ENCODE measurements at places on chromosomes 6 and 20.

DNA sequence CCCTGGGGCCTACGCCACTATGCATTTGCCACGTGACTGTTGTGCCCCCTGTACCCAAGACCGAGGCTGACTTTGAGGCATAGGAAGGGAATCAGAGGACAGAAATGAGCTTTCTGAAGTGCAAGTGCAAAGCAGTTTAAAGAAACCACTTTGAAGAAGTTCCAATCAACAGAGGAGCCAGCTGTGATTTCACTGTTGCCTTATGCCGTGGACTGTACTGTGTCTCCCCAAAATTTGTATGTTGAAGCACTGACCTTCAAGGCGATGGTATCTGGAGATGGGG is 111.1 kb downstream of the JPH2 start:
- no peak for DNase-seq

- no peak for DNase-seq
These were observed 90.6 kb upstream of the BHLHE23 start for GRCh38 chr20:63097336-63097831.

DNA sequence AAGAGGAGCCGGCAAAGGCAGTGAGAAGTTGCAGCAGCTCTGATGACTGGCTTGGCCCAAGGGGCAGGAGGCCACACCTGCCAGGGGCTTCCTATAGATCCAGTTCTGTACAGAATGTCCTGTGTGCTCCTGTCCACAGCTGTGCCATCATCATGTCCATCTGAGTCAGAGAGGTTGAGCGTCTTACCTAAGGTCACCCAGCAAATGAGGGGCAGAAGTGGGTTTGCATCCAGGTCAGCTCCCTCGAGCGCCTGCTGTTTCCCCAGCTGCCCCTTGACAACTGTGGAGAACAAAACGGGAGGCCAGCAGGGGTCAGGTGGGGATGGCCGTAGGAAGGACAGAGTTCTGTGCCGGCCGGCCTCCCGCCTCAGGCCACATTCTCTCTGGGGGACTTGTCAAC is 47.6 kb downstream of the DLGAP4 start:
- DNase-seq, result no peak

- DNase-seq, result no peak
These were observed 38.9 kb downstream of the MRAP2 start for GRCh38 chr6:84072442-84072997.

DNA sequence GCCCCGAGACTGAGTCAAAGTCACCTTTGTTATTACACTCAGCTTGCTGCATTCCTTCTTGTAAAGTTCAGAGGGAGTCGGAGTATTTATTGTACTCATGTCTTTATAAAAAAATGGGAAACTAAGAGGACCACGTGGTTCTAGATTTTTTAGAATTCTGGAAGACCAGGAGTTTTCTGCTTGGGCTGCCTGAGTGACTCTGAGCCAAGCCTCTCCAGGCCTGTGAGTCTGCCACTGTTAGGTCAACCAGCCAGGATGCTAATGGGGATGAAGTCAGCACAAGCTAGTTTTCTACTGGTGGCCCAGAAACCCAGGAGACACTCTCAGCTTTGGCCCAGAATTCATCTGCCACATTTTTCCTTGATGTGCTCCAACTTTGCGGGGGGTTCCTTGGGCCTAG is 453.5 kb upstream of the SULF2 start:
- no peak for DNase-seq

DNA sequence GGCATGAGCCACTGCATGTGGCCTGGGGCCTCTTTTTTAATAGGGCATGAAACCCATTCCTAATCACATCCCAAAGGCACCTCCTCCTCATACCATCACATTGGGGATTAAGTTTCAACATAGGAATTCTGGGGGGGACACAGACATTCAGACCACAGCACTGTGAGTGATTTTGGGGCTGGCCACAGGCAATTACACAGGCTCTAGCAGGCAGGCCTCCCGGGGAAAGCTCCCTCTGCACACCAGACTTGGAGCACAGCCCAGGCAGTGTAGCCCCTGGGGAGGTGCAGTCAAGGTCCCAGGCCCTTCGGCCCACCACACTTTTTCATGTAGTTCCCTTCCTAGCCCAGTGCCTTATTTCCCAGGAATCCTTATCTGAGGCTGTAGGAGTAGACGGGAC is 5.5 kb downstream of the SFT2D1 start:
- DNase-seq, result no peak

DNA sequence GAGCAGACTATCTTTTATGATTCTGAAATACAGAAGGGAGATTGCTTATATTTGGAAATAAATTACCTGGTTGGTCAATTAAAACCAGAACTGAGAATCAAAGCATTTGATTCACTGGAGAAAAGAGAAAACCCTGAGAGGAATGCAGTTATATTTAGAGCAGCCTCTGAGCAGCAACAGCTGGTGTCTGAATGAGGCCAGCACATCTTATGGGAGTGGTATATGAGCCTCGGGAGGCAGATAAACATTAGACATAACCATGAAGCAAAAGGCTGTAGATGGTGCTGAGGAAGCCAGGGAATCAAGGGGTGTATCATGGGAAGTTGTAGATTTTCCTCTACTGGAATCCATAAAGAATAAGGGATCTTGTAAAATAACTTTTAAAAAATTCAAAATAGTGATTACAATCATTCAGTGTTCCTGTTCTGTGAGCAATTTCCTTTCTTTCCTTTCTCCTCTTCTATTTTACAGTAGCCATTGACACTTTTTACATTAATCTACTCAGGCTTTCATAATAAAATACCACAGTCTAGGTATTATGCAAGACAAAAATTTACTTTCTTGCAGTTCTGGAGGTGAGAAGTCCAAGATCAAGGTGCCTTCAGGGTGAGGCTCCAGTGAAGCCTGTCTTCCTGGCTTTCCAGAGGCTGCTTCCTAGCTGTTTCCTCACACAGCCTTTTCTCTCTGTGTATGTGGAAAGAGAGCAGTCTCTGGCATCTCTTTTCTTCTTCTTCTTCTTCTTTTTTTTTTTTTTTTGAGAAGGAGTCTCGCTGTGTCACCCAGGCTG is 32.8 kb upstream of the ENPP5 start:
- DNase-seq, result no peak

- DNase-seq, result peak; percentile 9
These were observed 81.9 kb downstream of the ZMYND8 start for GRCh38 chr20:47274401-47275108.

DNA sequence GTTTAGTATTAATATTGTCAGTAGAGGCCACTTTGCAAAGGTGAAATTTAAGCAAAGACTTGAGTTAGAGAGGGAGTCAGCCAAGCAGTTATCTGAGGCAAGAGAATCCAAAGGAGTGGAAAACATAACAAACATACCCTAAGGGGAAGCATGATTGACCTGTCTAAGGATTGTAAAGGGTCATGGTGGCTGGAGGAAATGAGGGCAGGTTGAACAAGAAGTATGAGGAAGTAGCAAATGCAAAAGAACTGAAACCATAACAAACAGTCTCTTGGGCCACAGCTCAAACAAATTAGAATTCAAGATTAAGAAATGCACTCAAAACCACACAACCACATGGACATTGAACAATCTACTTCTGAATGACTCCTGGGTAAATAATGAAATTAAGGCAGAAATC is 103.2 kb downstream of the FBXO5 start:
- DNase-seq, result no peak

DNA sequence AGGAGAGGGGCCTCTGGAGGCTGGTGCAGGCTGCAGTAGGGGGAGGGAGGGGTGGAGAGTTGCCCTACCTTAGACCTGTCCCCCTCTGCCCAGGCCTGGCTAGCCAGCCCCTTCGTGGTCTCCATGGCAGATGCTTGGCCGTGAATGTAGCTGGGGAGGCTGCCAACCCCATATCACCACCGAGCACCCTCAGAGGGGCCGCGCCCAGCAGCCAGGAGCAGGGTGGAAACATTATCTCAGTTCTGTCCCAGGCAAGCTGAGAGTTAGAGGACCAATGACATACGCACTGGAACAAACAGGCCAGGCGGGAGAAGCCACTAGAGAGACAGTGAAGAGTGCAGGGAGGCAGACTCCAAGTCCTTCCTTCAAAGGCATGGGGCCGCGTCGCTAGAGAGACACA is 66.5 kb downstream of the LRFN2 start:
- DNase-seq, result no peak

GRCh38 chr6:32128751-32129296 is 778 bp upstream of the ATF6B start:
- DNase-seq, result no peak

All from activated CD4-positive, alpha-beta T cell treated with anti-CD3 and anti-CD28 coated beads, Interleukin-2, amount 50 U/mL, for 4 hours (primary cell).